ENCODE measurements at places on chromosomes 2 and 18.

DNA sequence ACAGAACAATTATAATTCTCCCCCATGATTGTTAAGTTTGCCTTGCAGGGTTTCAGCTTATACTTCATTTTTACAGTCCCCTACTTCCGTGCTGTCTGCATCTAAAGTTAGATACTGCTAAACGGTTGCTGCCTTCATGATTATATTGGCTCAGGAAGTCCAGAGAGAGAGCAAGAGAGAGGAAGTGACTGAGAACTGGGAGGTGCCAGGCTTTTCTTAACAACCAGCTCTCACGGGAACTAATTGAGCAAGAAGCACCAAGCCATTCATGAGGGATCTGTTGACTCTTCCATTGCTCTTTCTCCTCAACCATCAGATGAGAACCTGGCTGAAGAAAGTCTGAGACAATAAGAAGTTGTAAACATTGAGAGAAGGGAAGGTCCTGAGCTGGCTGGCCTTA lies 125.5 kb upstream of the SIX2 start:
- no peak for DNase-seq

DNA sequence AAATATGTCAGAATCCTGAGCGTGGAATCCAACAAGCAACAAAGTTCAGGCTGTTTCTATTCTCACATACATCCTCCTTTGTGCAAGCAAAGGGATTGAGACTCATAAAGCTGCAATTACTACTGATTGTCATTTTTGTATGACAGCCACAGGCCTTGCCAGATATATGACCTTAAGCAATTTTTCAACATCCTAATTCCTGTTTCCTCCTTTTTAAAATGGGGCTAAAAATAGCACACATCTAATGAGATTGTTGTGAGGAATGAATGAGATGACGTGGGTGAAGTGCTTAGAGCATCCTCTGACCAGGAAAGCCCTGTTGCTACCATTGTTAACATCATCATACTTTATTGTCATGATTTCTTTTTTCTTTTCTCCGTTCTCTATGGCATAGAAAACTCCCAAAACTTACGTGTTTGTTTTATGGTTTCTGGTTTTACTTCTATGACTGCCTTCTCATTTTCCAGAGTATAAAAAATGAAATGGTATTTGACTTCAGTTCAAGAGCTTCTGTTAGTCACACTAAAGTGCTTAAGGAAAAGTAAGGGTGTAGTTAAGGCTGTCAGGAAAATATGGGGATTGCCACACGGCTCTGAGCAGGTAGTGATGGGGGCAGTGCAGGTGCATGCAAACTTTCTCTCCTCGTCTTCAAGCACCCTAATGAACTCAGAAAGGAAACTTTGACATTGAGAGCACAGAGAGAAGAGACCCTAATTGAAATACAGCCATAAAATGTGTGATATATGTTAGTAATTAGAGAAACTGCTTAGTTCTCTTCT lies 590.6 kb upstream of the NETO1 start:
- no peak for DNase-seq

- DNase-seq, result no peak
Measured at GRCh38 chr2:151040039-151040438, 221.6 kb downstream of the RBM43 start.

GRCh38 chr2:18214936-18215335 lies 336.5 kb downstream of the KCNS3 start:
- DNase-seq, result no peak

DNA sequence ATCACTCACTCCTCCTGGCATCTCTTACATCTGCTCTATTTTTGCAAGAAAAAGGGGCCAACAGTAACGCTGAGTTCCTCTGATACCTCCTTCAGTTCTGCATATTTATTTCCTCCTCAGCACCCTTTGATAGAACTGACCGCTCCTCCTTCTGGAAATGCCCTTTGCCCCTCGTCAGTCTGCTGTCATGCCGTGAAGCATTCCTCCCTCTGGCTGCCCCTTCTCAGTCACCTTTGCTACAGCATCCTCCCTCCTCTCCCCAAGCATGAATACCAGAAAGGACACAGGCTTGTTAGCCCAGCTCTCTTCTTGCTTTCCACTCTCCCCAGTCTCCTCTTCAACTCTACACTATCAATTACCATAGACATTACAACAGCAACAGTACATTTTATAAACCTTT lies 135.4 kb downstream of the NBAS start:
- DNase-seq, result no peak

DNA sequence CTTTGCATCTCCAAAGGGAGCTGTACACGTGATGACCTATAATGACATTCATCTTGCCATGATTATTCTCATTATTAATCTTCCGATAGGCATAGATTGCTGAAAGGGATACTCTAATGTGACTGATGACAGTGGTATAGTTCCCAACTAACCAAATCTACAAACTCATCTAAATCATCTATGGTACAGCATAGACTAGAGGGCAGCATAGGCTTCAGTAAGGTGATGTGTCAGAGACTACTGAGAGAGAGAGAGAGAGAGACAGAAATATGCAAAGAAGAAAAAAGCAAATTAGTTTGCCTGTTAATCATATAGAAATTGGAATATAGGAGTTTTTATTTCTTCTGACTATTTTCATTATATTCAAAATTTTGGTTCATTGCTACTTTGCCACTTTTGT lies 89.3 kb downstream of the CSRNP3 start:
- DNase-seq, result no peak

DNA sequence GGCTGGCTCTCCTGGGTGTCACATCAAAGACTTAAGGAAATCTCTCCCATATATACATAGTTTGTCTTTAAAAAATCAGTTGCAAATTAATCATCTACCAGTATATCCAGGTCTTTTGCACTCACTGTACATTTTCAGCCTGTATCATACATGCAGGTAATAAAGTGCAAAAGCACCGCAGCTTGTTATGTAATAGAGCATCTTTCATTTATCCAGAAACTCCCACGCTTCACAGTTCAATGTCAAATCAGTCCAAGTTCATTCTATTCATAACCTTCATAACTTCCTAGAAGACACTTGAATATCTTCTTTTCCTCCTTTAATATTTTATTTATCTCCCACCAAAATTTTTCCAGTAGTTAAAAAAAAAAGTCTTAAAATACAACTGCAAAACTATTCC lies 89.6 kb upstream of the KCTD1 start:
- DNase-seq, result no peak

- DNase-seq, result peak; percentile 57
Measured at GRCh38 chr2:30385327-30385726, 61.7 kb upstream of the LCLAT1 start.

DNA sequence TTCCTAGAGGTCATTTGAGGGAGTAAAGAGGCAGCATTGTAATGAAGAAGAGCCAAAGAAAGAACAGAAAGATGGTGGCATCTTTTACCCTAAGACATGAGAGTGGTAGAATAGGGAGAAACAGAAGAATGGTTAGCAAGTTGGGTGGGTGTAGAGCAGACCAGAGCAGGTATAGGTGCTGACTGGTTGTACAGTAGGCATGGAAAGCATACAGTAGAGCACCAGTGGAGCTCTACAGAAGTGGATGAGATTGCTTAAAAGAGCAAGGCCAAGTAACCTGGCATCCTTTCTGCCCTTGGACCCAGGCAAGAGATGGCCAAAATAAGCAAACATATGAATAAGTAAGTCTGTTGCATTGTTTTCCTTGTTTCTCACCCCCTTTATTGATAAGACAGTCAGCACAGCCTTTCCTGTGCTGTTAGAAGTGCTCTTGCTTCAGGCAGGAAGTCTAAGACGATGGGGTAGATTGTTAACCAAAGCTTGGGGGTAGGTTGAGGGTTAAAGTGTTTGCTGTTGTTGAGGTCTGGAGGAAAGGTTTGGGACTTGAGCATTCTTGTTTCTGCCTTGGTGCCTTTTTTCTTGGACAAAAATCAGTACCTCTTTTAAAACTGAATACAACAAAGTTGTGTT lies 76.9 kb downstream of the DIS3L2 start:
- no peak for DNase-seq

DNA sequence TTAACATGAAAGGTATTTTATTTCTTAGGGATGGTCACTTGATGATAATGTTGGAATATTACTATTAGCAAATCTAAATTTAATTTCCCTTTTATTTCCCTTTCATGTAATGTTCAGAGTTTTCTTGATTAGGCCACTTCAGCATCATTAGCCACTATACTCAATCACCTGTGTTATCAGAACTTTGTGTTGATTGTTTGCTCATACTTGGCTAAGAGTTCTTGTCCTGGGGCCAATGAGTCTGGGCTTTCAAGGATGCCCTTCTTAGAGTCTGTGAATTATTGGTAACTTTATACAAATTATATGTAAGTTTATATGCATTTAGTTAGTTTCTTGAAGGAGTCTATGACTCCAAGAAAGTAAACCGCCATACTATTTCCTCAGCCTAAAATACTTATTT lies 408.0 kb upstream of the DDX18 start:
- no peak for DNase-seq

- DNase-seq, result peak; percentile 50
Measured at GRCh38 chr2:213238753-213239495, 45.3 kb upstream of the SPAG16 start.

GRCh38 chr2:145623136-145623535 lies 1103.2 kb upstream of the ZEB2 start:
- no peak for DNase-seq

DNA sequence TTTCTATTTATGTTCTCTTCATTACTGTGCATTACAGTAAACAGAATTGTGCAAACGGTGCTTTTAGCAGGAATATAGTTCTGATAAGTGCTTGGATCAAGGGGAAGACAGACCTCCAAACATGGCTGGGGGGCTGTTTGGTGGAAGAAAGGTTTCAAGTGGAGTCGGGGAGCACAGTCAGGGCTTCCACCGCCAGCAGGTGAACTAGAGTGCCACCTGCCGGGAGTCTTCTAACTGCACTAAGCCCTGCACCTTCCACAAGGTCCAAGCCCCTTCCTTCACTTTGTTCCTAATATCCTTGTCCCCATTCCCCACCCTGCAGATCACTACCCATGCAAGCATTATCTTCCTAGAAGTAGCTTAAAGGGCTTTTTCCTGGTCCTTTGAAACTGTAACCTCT lies 11.1 kb downstream of the ONECUT2 start:
- DNase-seq, result peak; percentile 30

DNA sequence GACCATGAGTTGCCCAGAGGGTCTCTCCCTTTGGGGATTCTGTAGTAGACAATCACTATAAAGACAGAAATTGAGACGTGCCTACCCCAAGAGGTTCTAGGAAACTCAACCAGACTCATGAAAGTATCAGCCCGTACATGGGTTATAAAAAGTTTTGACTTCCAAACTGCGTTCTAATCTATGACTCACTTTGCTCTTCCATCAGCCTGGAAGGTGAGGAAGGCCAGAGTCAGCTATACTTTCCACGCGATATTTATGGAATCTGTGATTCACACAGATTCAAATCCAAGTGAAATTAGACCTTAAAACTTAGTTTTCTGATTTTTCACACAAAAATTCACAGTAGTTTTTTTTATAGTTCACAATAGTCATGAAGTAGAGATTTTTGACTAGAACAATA lies 7.7 kb upstream of the LYPD1 start:
- DNase-seq, result no peak

DNA sequence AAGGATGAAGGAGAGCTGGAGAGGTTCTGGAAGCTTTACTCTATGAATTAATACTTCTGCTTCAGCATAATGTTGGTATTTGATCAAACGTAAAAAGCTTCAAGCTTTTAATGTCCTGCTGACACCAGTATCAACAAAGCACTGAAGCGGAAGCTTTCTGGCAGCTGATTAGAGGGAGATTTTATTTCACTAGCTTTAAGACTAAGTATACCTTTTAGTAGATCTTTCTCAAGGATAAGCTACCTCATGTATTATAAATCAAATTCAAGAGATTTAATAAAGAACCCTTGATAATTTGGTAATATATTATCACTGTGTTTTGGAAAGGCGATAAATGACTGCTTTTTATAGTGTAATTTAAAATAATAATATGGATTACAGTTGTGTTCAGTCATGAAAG lies 128.0 kb upstream of the CD302 start:
- no peak for DNase-seq

DNA sequence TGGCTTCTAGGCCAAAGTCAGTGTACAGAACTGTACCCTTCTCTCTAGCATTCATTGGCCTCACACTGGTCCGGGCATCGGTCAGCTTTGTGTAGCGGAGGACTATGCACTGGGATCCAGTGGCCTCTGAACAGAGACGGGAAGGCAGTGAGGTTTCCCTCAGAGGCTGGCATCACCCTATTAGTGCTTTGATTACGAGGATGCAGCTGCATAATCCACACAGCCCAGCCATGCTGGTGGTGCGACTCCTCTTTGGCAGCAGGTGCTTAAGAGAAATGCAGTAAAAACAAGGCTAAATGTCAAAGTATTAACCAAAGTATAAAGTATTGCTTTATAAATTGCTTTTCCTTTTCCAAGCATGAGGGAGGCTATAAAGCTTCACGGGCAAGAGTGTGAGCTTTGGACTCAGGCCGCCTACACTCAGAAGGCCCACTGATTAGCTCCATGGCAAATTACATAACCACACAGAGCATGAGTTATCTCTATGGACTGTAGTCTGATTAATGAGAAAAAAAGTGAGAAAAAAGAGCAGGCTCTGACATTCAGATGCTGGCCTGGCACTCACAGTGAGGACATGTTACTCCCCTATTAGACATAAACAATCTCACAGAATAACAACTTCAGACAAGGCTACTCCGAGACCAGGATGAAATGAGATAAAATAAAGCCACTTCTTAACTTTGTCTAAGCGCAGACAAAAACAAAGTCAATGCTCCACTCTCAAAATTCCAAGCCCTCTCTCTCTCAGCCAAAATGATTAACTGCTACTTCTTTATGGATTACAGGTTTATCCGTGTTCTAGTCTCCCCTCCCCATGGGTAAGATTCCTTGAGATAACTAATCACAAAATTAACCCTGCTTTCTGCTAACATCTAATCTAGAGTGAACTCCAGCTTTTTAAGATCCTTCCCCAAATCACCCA lies 6.4 kb upstream of the CRYGC start:
- DNase-seq, result no peak

GRCh38 chr2:26646986-26647672 lies 6.0 kb upstream of the CIB4 start:
- DNase-seq, result no peak

GRCh38 chr2:167592441-167592840 lies 655.0 kb downstream of the STK39 start:
- no peak for DNase-seq

DNA sequence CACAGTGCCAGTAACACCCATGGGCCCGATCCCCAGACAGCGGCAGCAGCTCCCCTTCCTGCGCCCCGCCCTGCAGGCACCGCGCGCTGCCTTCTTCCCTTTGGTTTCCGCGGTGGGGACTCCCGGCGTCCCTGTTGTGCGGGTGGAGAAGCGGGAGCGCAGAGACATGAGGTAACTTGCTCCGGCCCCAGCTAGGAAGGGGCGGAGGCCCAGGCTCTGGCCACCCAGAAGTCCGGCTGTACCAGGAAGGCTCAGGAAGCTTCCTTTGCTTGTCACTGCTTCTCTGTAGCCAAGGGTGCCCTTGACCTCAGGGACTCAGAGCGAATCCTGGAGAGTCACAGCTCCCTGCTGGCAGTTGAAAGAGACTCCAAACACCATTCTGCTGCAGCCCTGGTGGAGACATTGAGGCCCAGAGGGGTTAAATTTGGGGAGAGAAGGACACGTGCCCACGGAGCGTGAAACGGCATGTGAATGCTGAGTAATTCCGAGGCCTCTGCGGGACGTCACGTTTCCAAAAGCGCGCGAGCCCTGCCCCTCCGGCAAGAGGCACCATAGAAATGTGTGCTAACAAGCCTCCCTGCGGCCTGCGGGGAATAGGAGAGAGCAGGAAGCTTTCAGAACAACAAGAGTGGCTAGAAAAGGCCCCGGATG lies 6.7 kb upstream of the ADCY3 start:
- DNase-seq, result no peak

Measured in ACHN (cell line).